ENCODE measurements at places on chromosomes 12 and 14.

- no peaks in the 10 kb centered on the region for H3K27me3 ChIP-seq
- H3K27ac ChIP-seq: peak overlapping the region; percentile 24
- DNase-seq: peak; percentile 77
- H3K36me3 ChIP-seq: no peaks in the 10 kb centered on the region
Observed at GRCh38 chr12:75944097-75944904, 87.3 kb downstream of the PHLDA1 start.

- no peak overlapping the region for H3K27ac ChIP-seq
- DNase-seq: no peak
- H3K27me3 ChIP-seq: peaks cover 36% of the 10 kb centered on the region
- no peak overlapping the region for H3K4me3 ChIP-seq
- H3K4me1 ChIP-seq: no peaks in the 10 kb centered on the region
Observed at GRCh38 chr12:65275627-65276026, 2.9 kb upstream of the MSRB3 start.

- H3K4me3 ChIP-seq: no peak overlapping the region
- no peaks in the 10 kb centered on the region for H3K27me3 ChIP-seq
- peak overlapping the region; percentile 15 for H3K27ac ChIP-seq
Observed at GRCh38 chr14:61602733-61603077, 92.6 kb upstream of the HIF1A start.

DNA sequence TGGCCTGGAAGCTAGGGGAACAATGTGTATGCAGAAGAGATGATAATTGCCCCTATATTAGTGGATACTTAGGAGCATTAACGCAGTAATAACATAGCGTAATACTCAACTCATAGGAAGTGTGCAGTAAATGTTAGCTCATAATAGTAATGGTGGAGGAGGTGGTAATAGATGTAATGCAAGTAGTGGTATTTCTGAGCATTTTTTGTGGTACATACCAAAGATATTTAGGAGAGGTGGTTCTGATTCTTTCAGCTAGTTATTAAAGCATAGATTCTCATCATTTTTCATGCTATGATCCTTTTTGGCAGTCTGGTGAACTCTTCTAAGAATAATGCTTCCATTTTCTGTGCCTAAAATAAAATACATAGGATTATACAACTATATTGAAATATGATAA is 233.1 kb downstream of the PTPRO start:
- H3K4me3 ChIP-seq: no peak overlapping the region
- H3K27ac ChIP-seq: no peak overlapping the region
- H3K4me1 ChIP-seq: no peaks in the 10 kb centered on the region
- H3K36me3 ChIP-seq: no peaks in the 10 kb centered on the region
- no peak for DNase-seq
- H3K27me3 ChIP-seq: no peaks in the 10 kb centered on the region

- no peaks in the 10 kb centered on the region for H3K36me3 ChIP-seq
- no peak overlapping the region for H3K27ac ChIP-seq
- H3K4me3 ChIP-seq: no peak overlapping the region
- no peaks in the 10 kb centered on the region for H3K4me1 ChIP-seq
Observed at GRCh38 chr12:41881891-41882805, 262.5 kb downstream of the GXYLT1 start.

DNA sequence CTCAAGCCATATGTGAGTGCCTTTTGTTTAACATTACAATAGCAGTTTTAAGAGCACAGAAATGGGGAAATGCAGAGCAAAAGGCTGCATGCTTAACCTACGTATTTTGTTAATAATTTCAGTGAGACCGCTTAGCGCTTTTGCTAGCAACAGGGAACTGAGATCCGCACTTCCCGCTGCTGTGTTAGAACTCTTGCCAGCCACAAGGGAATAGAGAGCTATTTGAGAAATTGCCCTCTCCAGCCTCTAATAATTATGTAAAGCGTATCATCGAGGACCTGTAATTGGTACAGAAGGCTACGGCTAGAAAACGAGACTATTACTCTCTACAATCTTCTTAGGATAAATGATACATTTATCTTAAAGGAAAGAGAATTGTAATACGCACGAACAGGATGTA is 205.2 kb upstream of the GRIP1 start:
- no peaks in the 10 kb centered on the region for H3K27me3 ChIP-seq
- H3K36me3 ChIP-seq: no peaks in the 10 kb centered on the region
- no peak for DNase-seq
- no peak overlapping the region for H3K4me3 ChIP-seq
- no peaks in the 10 kb centered on the region for H3K4me1 ChIP-seq

GRCh38 chr12:123578243-123578642 is 6.1 kb upstream of the TMED2 start:
- DNase-seq: no peak
- H3K4me3 ChIP-seq: no peak overlapping the region
- no peak overlapping the region for H3K27ac ChIP-seq
- no peaks in the 10 kb centered on the region for H3K4me1 ChIP-seq
- peaks cover 7% of the 10 kb centered on the region for H3K36me3 ChIP-seq

GRCh38 chr14:75427126-75427481 is 718 bp upstream of the JDP2 start:
- H3K27me3 ChIP-seq: no peaks in the 10 kb centered on the region
- peak overlapping the region; percentile 73 for H3K27ac ChIP-seq
- peaks cover 40% of the 10 kb centered on the region for H3K4me1 ChIP-seq
- no peak for DNase-seq
- peak overlapping the region; percentile 53 for H3K4me3 ChIP-seq

- H3K36me3 ChIP-seq: no peaks in the 10 kb centered on the region
- no peaks in the 10 kb centered on the region for H3K4me1 ChIP-seq
- H3K27me3 ChIP-seq: no peaks in the 10 kb centered on the region
- peak; percentile 28 for DNase-seq
- H3K27ac ChIP-seq: no peak overlapping the region
Observed at GRCh38 chr12:70508178-70508577, 129.1 kb downstream of the PTPRB start.

DNA sequence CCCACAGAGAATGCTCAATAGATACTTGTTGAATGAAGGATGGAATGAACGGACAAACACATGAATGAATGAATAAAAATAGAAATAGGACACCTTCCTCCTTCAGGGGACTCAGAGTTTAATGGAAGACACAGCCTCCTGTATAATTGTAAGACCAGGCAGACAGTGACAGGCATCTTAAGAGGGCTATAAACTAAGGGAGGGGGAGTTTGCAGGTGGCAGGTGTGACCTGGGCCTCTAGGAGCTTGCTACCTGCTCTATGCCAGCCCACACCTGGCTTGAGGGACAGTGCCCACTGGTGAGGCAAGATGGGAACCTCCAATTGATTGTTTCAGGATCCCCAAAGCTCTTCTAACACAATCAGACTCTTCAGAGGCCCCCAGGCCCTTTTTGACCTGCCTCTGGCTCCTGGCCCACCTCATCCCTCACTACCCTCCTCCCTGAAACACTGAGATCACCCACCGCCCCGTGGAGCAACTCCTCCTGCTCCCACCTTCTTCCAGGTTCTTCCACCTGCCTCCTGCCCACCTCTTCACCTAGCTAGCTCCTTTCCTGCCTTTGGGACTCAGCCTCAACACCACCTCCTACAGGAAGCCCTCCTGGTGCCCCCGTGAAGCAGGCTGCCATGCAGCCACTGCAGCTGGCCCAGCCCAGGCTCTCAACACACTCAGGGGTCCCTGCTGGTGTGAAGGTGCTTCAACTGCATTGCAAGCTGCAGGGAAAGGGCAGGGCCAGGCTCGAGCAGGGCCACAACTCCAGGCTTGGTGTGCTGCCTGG is 9.4 kb downstream of the SERPINA3 start:
- H3K4me1 ChIP-seq: no peaks in the 10 kb centered on the region
- H3K4me3 ChIP-seq: no peak overlapping the region
- no peaks in the 10 kb centered on the region for H3K36me3 ChIP-seq
- DNase-seq: no peak
- no peaks in the 10 kb centered on the region for H3K27me3 ChIP-seq

- H3K4me3 ChIP-seq: no peak overlapping the region
- DNase-seq: no peak
- H3K27ac ChIP-seq: no peak overlapping the region
- H3K4me1 ChIP-seq: no peaks in the 10 kb centered on the region
- H3K27me3 ChIP-seq: no peaks in the 10 kb centered on the region
Observed at GRCh38 chr12:69894800-69895383, 69.9 kb downstream of the MYRFL start.

DNA sequence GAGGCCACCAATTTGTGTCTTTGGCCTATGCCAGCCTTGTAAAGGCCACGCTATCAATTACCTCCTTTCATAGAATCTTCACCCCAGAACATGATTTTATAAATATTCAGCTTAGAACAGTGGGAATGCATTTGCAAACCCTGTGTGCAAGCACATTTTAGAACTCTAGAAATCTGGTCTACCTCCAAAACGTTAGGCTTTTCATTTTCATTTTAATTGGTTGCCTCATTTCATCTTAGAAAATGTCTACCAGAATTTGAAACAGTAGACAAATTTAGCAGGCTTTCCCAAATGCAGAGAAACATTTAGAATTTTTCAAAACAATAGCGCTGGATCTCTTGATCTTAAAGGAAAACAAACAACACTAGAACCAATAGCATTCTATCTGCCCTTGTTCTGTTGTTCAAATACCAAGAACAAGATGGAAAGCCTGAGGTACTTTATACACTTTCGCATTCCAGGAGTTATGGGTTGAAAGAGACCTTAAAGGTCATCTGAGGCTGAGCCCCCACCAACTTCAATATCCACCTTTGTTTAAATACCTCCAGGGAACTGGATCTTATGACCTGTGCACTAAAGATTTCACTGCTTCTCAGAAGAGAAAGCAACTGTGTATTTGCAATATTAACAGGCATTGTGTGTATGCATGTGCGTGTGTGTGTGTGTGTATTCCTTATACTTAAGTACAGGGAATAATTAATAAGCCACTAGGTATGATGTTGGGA is 185.1 kb downstream of the C12orf42 start:
- H3K27me3 ChIP-seq: no peaks in the 10 kb centered on the region
- H3K4me1 ChIP-seq: no peaks in the 10 kb centered on the region
- H3K36me3 ChIP-seq: no peaks in the 10 kb centered on the region
- no peak overlapping the region for H3K27ac ChIP-seq
- DNase-seq: no peak

DNA sequence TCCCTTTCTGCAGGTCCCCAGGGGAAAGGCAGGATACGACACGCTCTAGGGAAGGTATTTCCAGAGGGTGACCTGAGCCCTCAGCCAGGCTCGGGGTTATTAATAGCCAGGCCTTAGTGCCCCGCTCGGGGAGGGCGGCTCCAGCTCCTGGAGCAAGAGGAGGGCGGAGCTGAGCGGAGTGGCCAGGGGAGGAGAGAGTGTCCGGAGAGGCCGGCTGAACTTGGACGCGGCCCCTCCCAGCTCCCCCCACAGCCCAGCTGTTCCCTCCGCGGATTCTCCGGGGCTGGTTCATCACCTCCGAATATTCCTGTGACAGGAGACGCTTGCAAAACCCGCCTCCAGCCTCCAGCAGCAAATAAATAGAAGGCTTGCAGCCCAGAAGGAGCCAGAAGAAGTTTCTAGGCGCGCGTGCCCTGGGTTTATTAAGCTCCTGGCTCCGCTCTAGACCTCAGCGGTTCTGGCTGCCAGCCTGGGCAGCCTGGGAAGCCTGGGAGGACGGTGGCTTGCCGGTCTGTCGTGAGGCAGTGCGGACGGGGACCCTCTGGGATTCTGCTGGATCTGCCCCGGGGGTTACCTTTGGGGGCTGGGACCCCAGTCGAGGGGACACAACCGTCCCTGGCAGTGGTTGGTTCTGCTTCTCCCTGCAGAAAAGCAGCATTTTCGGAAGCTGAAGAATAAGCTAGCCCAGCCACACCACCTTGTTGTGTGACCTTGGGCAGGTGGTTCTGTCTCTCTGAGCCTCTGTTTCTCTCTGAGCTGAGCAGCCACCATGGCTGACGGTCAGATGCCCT is at the start of gene HSPB8:
TSS of gene HSPB8 (plus strand) at position 388 of the 791 bp plus-strand sequence. CDS start at position 770, 382 bp downstream.
- H3K4me3 ChIP-seq: peak within 1 kb of the TSS; percentile 30
- H3K4me1 ChIP-seq: no peaks in the 10 kb centered on the region
- H3K36me3 ChIP-seq: no peaks in the 10 kb centered on the region

DNA sequence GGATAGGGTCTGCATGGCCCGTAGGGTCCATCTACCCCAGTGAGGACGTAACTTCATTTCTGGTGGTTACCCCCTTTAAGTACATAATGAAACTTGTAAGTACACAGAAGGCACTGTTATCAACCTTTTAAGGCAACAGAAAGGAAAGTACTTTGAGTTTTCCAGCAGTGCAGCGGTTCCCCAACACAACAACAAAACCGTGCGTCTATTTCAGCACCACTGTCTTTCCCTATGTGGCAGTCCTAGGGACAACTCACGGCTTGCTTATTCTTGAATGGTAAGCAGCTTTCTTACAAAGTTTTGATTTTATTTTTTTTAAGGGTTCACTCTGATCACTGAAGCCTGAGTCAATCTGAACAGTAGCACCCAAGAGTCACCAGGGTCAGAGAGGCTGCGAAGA is 46.3 kb downstream of the FOXN3 start:
- H3K4me1 ChIP-seq: peaks cover 46% of the 10 kb centered on the region
- DNase-seq: peak; percentile 47
- peak overlapping the region; percentile 76 for H3K27ac ChIP-seq
- no peaks in the 10 kb centered on the region for H3K27me3 ChIP-seq
- no peaks in the 10 kb centered on the region for H3K36me3 ChIP-seq
- no peak overlapping the region for H3K4me3 ChIP-seq

- no peaks in the 10 kb centered on the region for H3K4me1 ChIP-seq
- peak; percentile 28 for DNase-seq
- H3K27me3 ChIP-seq: no peaks in the 10 kb centered on the region
- no peak overlapping the region for H3K27ac ChIP-seq
- no peak overlapping the region for H3K4me3 ChIP-seq
- peaks cover 24% of the 10 kb centered on the region for H3K36me3 ChIP-seq
Observed at GRCh38 chr14:35687335-35687939, 121.7 kb downstream of the RALGAPA1 start.

- H3K27me3 ChIP-seq: no peaks in the 10 kb centered on the region
- no peak overlapping the region for H3K4me3 ChIP-seq
- no peaks in the 10 kb centered on the region for H3K4me1 ChIP-seq
- peaks cover 8% of the 10 kb centered on the region for H3K36me3 ChIP-seq
- DNase-seq: no peak
- no peak overlapping the region for H3K27ac ChIP-seq
Observed at GRCh38 chr14:30993071-30993470, 32.4 kb upstream of the AP4S1 start.

DNA sequence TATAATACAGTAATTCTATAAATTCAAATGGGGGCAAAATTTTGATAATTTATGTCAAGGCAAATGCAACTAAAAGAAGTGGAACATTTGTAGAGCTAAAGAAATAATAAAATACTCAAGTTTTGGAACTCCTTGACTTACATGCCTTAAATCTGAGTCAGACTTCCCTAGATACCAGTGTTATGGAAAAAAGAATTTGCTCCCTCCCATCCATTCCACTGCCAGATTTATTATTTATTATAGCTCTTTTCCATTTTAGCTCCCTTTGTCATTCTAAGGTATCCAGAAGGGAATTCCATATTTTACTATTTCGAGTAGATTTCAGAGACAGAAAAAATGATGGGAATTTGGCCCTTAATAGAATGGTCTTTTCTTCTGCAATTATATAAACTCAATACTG is 44.0 kb downstream of the RHOJ start:
- no peaks in the 10 kb centered on the region for H3K4me1 ChIP-seq
- no peaks in the 10 kb centered on the region for H3K36me3 ChIP-seq
- no peak overlapping the region for H3K4me3 ChIP-seq
- H3K27me3 ChIP-seq: no peaks in the 10 kb centered on the region

DNA sequence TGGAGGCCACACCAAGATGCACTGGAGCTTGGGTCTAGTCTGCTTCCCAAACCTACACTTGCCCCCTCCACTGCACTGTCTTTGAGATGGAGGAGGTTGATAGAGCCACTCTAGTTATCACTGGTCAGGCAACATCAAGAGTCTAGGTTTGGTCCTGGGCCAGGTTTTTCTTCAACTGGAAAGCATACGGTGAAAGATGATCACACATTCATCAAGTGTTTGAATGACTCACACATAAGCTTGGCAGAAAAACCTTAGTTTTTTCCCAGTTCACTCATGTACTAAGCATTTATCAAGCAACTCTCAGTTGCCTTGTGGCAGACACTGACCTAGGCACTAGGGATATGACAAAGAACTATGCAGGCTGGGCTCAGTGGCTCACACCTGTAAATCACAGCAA is 84.5 kb downstream of the PLEKHG3 start:
- no peaks in the 10 kb centered on the region for H3K27me3 ChIP-seq
- DNase-seq: no peak
- H3K4me1 ChIP-seq: no peaks in the 10 kb centered on the region
- H3K36me3 ChIP-seq: no peaks in the 10 kb centered on the region

Data from large intestine (tissue), 12 donors.